Fibroblast of skin of left biceps (primary cell): ENCODE measurements at places on chromosomes 11 and 22.

- no peak for DNase-seq
Observed at GRCh38 chr11:34072832-34073231, 21.3 kb downstream of the CAPRIN1 start.

GRCh38 chr11:66815646-66816045 lies 27.6 kb upstream of the RCE1 start:
- DNase-seq = no peak

- DNase-seq = no peak
Observed at GRCh38 chr11:121904148-121904547, 211.9 kb downstream of the BLID start.

- no peak for DNase-seq
Observed at GRCh38 chr22:30297991-30298701, 8.8 kb upstream of the CASTOR1 start.

DNA sequence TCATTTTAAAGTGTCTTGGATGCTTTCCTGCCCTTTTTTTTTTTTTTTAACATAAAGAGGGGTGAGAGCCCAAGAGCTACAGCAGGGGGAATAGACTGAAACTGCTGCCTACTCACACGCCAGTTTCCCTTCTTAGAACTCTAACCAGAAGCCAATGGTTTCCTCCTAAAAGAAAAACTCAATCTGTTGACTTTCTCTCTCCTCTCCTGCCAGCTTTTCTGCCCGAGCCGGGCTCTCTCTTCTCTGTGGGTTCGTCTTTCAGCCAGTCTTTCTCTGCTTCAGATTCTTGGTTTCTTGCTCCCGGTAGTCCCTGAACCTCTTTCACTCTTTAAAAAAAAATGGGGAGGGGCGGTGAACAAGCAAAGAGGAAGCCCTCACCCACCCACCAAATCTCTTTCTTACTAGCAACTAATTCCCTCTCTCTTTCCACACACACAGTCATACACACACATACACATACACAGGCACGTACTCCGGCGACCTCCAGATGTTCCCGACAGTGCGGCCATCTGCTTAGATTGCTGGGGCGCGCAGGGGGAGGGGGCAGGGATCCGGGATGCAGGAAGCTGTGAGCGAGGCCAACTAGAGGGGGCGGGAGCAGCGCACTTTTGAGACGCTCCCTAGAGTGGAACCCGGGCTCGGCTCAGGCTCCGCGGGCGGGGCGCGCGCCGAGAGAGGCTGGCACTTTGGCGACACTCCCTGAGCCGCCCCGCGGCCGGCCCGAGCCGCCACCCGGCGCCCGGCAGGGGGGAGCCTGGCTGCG lies 444 bp upstream of the TSKU start:
- peak; percentile 96 for DNase-seq

- no peak for DNase-seq
Observed at GRCh38 chr11:29051935-29052334, 943.7 kb downstream of the METTL15 start.

- no peak for DNase-seq
Observed at GRCh38 chr22:22927196-22927887, 39.7 kb downstream of the IGLL5 start.

DNA sequence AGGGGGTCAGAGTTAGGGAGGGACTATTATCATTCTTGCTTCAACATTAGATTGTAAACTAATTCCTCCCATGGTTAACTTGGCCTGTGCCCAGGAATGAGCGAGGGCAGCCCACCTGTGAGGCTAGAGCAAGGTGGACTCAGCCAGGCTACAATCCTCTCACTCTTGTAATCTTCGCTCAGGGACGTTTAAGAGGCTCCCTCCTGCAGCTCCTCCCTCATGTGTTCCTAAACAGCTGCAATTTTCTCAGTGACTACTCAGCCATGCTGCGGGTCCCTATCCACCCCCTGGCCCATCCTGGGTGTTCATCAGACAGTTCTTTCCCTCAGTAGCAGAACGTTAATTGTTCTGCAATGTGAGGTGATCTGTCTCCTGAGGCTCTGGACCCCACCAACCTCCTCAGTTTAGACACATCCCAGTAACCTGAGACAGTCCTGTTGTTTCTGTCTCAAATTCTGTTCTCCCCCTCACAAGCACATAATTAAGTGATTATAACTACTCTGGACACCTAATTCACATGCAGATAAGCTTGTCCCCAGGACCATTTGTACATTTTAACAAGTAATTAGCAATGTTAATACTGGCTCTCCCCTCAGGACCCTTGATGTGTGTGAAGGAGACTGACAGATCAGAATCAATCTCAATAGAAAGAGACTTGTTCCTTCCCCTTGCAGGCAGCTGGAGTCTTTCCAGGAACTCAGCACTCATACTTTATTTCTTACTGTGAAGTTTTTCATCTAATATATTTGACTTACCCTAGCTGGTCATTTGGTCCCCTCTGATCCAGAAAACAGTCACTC lies 337.2 kb upstream of the B3GAT1 start:
- DNase-seq = no peak

DNA sequence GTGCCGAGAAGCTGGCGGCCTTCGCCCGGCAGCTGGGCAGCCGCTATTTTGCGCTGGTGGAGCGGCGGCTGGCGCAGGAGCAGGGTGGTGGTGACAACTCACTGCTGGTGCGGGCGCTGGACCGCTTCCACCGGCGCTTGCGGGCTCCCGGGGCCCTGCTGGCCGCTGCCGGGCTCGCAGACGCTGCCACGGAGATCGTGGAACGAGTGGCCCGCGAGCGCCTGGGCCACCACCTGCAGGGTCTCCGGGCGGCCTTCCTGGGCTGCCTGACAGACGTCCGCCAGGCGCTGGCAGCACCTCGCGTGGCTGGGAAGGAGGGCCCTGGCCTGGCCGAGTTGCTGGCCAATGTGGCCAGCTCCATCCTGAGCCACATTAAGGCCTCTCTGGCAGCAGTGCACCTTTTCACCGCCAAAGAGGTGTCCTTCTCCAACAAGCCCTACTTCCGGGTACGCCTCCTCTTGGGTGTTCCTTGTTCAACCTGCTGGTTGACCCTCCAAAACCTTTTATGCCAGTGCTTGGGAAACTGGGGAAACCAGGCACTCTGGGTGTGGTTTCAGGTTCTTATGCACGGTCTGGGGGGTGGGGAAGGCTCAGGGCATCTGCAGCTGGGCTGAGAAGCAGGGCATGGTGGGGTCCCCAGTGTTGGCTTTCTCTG lies 3.1 kb upstream of the TM7SF2 start:
- DNase-seq = no peak

DNA sequence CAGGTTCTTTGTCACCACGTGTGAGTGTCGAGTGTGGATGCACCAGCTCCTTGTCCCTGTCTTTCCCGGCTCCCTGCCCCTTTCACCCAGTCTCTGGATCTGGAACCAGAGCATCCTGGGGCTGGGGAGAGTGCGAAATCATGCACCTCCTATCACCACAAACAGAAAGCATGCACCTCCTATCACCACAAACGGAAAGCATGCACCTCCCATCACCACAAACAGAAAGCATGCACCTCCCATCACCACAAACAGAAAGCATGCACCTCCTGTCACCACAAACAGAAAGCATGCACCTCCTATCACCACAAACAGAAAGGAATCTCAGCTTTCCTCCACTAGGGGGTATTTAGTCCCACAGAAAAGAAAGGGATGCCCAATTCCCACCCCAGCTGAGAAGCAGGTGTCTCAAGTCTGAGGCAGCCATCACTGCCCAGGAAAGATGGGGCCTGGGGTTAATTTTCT lies 5.9 kb upstream of the GLB1L3 start:
- no peak for DNase-seq

DNA sequence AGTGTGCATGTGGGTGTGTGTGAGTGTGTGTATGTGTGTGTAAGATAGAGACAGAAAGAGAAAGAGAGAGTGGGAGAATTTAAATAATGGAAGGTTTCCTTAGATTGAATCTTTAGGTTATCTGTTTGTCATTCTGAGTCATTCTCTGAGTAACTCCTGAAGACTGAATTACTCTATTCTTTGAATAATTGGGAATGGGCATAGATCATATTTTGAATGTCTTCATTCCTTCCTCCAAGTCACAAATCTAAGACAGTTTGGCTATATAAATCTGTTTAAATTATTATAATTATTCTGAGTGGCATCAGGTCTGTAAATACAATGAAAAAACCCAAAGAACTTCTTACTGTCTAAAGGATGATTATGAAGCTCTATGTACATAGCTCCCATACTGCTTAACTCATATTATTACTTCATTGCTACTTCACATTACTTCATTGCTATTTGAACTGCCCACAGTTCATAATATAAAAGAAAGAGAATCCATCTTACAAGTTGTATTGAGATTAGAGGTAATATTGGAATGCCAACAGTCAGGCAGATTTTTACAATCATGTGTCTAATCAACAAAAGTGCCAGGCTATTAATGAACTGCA lies 346.6 kb upstream of the CCDC179 start:
- no peak for DNase-seq

GRCh38 chr11:16117989-16118756 lies 238.2 kb downstream of the SOX6 start:
- DNase-seq = no peak

DNA sequence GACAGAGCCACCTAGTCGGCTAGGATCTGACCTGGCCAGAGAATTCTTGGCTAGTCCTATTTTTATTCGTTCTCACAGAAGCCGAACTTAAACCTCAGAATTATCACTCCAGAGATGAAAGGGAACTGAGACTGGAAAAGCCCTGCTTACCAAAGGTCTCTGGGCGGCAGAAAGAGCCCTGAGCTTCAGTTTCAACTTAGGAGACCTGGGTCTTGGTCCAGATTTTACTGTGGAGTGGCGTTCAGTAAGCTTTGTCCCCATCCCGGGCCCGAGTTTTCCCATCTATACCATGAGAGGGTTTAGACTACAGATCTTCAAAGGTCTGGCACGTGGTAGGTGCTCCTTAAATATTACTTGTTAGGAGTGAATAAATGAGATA lies 516 bp downstream of the NEU3 start:
- DNase-seq = no peak

DNA sequence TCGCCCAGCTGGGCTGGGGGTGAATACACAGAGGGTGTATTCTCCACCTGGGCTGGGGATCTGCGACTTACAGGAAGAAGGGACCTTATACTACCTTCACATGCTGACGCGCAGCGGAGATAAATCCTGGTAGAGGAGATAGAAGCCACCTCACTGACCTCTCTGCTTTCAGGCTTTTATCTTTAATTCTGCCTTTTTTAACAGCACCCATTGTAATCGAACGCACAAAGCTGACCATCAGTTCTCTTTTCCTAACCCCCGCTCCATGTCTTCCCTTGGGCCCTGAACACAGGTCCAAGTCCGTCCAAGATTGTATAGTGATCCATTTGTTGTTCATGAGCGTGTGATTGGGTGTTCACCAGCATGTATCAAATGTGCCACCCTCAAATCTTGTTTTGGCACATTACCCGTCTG lies 664 bp upstream of the LAMTOR1 start:
- DNase-seq = no peak

DNA sequence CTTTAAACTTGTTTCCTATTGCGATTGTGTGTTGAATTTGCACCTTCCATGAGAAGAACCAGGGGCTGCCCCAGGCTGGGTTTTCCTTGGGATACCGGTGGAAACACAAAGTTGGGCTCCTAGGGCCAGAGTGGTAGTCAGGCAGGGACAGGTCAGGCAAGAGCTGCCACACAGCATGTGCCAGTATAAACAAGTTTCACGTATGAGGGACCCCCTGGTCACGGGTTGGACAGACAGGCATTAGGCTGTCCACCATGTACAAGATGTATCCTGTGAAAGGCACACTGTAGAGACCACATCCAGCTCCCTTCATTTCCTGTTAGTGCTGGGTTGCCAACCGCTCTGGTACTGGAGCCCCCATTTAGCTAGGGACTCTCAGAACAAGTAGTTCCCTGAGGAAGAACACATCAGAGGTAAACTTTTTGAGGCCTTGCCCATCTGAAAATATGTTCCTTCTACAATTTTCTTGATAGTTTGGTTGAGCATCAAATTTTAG lies 8.8 kb downstream of the UPB1 start:
- no peak for DNase-seq

- no peak for DNase-seq
Observed at GRCh38 chr22:45657701-45658100, 13.9 kb upstream of the ATXN10 start.

DNA sequence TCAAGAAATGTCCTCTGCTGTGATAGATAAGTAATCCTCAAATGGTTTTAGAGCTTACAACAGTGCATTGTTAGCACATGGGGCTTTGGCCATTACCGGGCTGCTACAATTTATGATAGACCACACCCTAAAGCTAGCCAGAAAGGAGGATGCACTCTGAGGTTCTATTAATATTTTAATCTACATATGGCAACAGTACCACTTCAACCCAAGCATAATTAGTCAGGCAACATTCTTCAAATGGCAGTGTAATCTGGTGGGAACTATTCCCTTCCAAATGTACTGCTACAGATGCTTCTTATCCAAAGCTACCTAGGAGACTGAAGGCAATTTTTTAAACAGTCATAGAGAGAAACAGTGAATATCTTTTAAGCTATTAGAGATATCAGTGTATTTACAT lies 697.6 kb downstream of the KCNA4 start:
- no peak for DNase-seq

DNA sequence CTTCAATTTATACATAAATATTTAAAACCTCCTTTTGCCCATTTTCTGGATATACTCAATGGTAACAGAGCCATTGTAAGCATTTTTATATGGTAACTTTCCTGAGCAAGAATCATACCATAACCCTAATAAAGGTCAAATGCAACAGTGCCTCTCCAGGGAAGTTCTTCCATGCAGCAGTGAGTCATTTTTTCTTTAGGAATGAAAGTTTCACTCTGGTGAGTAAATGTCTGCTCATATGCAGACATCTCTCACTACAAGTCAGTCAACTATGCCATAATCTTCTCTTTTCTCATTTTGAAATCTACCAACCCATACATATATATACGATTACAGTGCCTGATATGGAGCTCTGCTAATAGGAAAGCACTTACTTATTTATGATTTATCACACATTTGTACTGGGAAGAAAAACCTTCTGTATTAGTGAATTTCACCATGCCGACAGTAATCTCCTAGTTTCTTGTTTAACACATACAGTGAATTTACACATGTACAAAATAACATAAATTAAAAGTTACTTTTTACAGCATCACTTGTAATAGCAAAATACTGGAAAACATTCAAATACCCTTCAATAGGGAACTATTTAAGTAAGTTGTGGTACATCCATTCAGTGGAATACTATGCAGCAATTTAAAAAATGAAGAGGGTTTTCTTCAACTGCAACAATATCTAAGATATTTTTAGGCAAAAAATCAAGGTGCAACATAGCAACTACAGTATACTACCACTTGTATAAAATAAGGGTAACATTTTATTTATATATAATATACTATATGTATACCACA lies 16.0 kb downstream of the STK33 start:
- no peak for DNase-seq
